ENCODE measurements at places on chromosomes 6 and 20.

GRCh38 chr6:3813150-3813780 is 35.9 kb upstream of the FAM50B start:
- no peaks in the 10 kb centered on the region for H3K27me3 ChIP-seq
- DNase-seq: no peak
- H3K27ac ChIP-seq: no peak overlapping the region
- H3K36me3 ChIP-seq: no peaks in the 10 kb centered on the region
- no peak overlapping the region for H3K4me3 ChIP-seq
- H3K4me1 ChIP-seq: peaks cover 21% of the 10 kb centered on the region

DNA sequence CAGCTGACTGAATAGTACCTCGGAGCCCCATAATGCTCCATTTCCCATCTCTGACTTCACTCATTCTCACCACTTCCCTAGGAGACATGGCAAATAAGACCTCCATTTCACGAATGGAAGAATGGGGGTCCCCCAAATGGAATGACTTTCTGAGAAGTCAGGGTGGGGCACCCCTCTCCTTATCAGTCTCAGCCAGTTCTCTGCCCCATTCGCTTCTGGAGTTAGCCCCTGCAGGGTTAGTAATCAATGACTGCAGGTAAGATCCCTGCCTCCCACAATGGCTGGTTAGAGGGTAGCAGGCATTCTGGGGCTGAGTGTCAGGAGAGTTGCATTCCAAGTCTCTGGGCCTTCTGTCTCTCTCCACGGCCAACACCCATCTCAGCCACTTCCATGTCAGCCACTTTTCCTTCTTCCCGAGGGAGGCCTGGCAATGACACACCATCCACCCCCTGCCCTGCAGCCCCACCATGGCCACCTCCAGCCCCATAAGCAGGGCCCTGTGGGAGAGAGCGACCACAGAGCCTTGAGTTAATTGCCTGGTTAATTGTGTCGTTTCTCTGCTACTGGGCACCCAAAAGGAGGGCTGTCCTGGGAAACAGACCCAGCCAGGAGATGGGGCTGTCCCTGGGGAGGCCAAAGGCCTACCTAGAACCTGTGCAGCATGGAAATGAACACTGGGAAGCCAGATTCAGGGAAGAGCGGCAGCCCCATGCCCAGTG is 13.4 kb downstream of the CCDC167 start:
- H3K36me3 ChIP-seq: peaks cover 3% of the 10 kb centered on the region
- DNase-seq: no peak
- H3K4me1 ChIP-seq: peaks cover 26% of the 10 kb centered on the region

GRCh38 chr6:101832371-101832770 is 438.9 kb downstream of the GRIK2 start:
- H3K4me3 ChIP-seq: no peak overlapping the region
- H3K27ac ChIP-seq: no peak overlapping the region
- peaks cover 18% of the 10 kb centered on the region for H3K36me3 ChIP-seq
- H3K27me3 ChIP-seq: no peaks in the 10 kb centered on the region
- no peaks in the 10 kb centered on the region for H3K4me1 ChIP-seq

DNA sequence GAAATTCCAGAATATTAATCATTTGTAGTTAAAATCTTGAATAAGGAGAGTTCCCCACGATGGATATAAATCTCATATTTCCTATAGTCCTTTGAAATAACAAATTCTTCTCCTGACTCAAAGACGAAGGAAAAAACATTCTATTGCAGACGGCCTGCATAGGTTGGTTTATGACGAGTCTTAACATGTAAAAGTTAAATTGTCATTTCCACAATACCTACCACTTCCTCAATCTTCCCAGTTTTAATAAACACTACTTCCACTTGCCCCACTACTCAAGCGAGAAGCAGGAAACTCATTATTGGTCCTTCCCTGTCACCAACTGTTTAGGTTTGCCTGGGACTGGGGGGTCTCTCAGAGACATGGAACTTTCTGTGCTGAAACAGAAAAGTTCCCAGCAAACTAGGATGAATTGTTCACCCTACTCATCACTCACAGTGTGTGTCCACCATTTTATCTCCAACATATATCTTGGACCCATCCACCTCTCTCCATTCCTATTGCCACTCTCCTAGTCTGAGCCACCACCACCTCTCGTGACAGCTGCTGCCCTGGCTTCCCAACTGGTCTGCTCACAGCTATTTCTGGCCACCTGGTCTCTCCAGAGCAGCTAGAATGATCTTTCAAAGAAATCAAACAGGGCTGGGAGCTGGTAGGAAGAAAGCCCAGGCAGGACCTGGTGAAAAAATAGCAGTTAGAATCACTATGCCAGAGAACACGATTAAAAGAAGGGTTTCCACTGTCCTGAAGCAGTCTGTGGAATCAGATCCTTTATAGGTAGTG is 15.1 kb upstream of the ZSCAN9 start:
- DNase-seq: no peak
- peaks cover 31% of the 10 kb centered on the region for H3K4me1 ChIP-seq
- no peak overlapping the region for H3K27ac ChIP-seq
- H3K36me3 ChIP-seq: no peaks in the 10 kb centered on the region
- H3K4me3 ChIP-seq: no peak overlapping the region

GRCh38 chr6:7672066-7673062 is 53.5 kb upstream of the BMP6 start:
- no peaks in the 10 kb centered on the region for H3K36me3 ChIP-seq
- H3K4me1 ChIP-seq: peaks cover 13% of the 10 kb centered on the region
- no peak for DNase-seq
- peak overlapping the region; percentile 59 for H3K4me3 ChIP-seq
- no peak overlapping the region for H3K27ac ChIP-seq

DNA sequence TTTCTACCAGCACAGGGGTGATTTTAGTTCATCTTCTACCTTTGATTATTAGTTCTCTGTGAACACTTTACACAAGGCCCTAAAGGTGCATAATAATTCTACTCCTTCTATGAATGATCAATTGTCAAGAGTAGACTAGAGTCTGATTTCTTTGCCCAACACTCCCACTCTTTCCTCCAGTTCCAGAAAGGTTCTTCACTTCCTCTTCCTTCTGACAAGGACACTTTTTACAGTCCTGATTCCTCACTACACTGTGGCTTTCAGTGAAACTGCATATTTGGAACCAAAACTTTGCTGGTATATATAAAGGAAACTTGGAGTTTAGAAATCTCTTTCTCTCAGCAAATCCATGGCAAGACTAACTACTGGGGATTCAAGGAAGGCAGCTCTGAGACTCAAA is 10.6 kb upstream of the RSPO3 start:
- no peak overlapping the region for H3K27ac ChIP-seq
- no peaks in the 10 kb centered on the region for H3K4me1 ChIP-seq
- DNase-seq: no peak

DNA sequence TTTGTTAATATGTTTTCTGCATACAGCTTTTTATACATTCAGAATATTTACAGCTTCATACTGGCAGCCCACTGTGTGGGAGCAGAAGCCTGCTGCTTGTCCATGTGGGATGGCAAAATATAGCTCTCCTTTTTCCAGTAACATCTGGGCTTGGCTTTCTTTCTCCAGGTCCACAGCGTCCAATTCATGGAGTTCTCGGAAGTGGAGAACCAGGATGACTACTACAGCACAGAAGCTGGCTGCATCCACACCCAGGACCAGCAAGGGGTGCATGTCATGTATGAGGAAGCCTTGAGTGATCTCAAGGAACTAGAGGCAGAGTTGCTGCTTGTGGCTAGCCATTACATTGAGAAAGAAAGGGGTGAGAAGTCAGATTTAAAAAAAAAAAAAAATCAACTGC is 143.1 kb downstream of the CD164 start:
- peaks cover 16% of the 10 kb centered on the region for H3K4me1 ChIP-seq
- peaks cover 2% of the 10 kb centered on the region for H3K27me3 ChIP-seq
- H3K36me3 ChIP-seq: no peaks in the 10 kb centered on the region
- no peak overlapping the region for H3K4me3 ChIP-seq
- no peak overlapping the region for H3K27ac ChIP-seq

DNA sequence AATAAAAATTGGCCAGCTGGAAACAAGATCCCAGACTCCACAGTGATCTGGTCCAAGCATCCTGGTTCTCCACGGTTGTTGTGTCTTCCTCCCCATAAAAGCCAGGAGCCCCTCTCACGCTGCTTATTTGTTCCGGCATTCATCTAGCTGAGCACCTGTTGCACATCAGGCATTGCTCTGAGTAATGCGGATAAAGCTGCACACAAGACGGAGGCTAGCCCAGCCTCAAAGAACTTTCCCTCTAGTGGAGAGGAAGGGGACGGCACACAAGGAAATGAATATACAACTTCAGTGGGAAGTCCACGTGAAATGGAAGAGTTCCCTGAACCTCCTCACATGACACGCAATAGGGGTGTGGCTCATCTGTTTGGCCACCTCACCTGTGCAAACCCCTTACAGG is 30.3 kb upstream of the NXT1 start:
- no peak overlapping the region for H3K4me3 ChIP-seq
- H3K27ac ChIP-seq: no peak overlapping the region
- H3K36me3 ChIP-seq: no peaks in the 10 kb centered on the region
- peaks cover 4% of the 10 kb centered on the region for H3K4me1 ChIP-seq
- H3K27me3 ChIP-seq: no peaks in the 10 kb centered on the region
- DNase-seq: no peak

DNA sequence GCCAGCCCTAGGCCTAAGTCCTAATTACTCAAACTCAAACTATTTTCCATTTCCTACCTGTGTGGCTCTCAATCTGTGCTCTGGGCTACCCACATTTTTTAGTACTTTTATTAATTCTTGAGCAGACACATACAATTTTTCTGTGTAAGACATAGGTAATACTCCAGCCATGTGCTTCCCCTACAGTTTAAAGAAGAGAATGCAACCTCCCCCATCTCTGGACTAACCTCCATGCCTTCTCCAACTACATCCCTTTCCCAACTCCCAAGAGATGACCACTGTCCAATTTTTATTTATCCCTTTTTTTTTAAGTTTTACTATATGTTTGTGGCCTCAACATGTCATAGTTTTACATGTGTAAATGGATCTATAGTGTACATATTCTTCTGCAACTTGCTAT is 5.8 kb downstream of the HMGN4 start:
- no peak for DNase-seq
- H3K4me3 ChIP-seq: no peak overlapping the region
- H3K27ac ChIP-seq: 0 out of 2 replicates have a peak overlapping the region, but pooled peaks have one; percentile 28
- H3K27me3 ChIP-seq: no peaks in the 10 kb centered on the region
- peaks cover 32% of the 10 kb centered on the region for H3K36me3 ChIP-seq

DNA sequence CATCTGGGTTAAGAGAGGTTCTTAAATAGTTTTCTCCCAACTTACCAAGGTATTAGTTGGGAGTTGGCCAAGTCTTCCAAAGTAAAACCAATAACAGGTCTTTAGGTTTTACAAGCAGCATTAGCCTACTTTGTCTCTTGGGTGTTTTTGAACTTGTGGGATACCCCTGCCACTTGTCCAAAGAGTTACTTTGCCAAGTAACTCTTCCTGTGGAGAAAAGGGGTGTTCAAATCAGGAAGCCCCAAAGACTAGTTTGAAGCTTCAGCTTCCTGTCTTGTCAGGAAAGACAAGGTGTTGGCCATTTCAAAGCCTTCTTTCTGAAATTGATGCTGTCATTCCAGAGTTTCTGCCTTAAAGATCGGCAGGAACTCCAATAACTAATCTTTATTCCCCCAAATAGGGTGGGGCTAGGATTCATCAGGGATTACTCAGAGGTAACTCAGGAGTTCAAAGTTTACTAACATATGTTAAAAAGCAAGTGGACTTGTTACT is 822 bp downstream of the RAB22A start:
- H3K27ac ChIP-seq: peak overlapping the region; percentile 32
- no peaks in the 10 kb centered on the region for H3K27me3 ChIP-seq
- no peak for DNase-seq

DNA sequence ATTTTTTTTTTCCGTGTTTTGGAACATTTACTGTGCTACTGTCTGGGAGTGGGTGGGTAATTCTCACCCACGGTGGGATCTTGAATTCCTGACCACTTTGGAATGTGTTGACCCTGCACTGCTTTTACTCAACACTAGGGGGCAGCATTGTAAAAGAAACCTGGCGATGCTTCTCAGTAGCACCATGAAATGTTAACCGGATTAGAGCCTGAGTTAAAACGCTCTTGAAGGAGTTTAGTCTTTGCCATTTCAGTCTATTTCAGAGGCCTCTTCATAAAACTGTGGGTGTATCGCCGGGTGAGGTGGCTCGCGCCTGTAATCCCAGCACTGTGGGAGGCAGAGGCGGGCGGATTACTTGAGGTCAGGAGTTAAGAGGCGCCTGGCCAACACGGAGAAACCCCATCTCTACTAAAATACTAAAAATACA is 114.4 kb upstream of the PRND start:
- no peaks in the 10 kb centered on the region for H3K36me3 ChIP-seq
- no peaks in the 10 kb centered on the region for H3K27me3 ChIP-seq
- no peak overlapping the region for H3K4me3 ChIP-seq

DNA sequence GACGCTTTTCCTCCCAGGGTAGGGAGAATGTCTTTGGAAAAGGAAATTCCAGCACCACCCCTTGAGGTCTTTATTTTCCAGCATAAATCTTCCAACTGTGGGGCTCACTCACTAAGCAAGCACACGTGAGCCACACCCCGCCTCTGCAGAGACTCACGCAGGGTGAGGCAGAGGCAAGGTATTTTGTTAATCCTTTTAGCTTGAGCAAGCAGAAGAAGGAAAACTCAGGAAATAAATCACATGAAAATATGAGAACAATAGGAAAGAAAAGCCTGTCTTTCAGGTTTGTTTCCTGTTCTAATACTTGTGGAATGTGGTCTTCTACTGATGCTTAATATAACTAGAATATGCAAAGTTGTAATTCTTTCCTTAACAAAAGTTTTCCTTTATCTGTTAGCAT is 4.1 kb upstream of the PHACTR2 start:
- DNase-seq: no peak
- peaks cover 44% of the 10 kb centered on the region for H3K4me1 ChIP-seq
- H3K4me3 ChIP-seq: peak overlapping the region; percentile 34
- peak overlapping the region; percentile 94 for H3K27ac ChIP-seq
- peaks cover 6% of the 10 kb centered on the region for H3K27me3 ChIP-seq
- H3K36me3 ChIP-seq: peaks cover 9% of the 10 kb centered on the region

- no peak overlapping the region for H3K27ac ChIP-seq
- no peak overlapping the region for H3K4me3 ChIP-seq
- no peaks in the 10 kb centered on the region for H3K36me3 ChIP-seq
Observed at GRCh38 chr6:152896923-152897322, 85.9 kb downstream of the FBXO5 start.

DNA sequence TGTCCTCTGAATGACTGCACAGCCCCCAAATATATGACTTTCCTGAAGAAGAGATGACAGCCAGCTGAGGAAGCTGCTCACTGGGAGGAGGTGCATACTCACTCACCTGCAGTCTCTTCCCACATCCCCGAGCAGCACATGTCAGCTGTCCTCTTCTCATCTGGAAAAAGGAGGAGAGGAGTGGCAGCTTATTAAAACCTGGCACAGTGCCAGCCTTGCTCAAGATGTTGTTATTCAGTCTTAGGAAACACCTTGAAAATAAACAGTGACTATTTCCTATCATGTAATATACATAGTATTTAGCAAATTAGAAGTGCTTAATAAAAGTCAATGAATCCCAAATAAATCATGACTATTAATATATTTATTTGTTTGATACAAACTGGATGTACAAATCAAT is 232.9 kb downstream of the EPM2A start:
- H3K4me1 ChIP-seq: no peaks in the 10 kb centered on the region
- H3K36me3 ChIP-seq: no peaks in the 10 kb centered on the region
- peaks cover 7% of the 10 kb centered on the region for H3K27me3 ChIP-seq
- DNase-seq: no peak
- no peak overlapping the region for H3K4me3 ChIP-seq
- H3K27ac ChIP-seq: no peak overlapping the region
